ENCODE measurements at places on chromosomes 2 and 18.
A peak's percentile ranks its signal among the peaks of the same experiment; 100 is the strongest.

- no peak overlapping the region for H3K27ac ChIP-seq
- no peak overlapping the region for H3K4me3 ChIP-seq
- no peak for DNase-seq
- peaks cover 19% of the 10 kb centered on the region for H3K4me1 ChIP-seq
Measured at GRCh38 chr2:36060133-36060532, 295.4 kb upstream of the CRIM1 start.

GRCh38 chr2:171836146-171836910 lies 57.7 kb downstream of the SLC25A12 start:
- DNase-seq = no peak
- H3K4me1 ChIP-seq = no peaks in the 10 kb centered on the region
- H3K27me3 ChIP-seq = no peaks in the 10 kb centered on the region

DNA sequence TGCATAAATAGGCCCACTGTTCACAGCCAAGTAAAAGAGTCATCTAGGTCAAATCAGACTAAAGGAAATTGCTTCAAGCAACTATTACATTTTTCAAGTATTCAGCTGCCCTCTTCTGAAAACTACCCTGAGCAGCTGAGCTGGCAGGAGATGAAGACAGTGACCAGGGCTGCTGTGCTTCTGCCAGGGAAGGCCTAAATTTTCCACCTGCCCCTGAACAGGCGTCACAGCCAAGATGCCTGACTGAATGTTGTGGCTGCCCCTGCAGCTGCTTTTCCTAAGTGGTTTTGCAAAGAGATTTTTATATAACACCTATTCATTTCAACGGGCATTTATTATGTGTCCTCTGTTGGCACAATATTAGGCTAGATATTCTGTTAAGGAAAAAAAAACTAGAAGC lies 96.7 kb upstream of the RPE start:
- no peak overlapping the region for H3K4me3 ChIP-seq
- H3K27me3 ChIP-seq = no peaks in the 10 kb centered on the region
- H3K36me3 ChIP-seq = no peaks in the 10 kb centered on the region
- H3K4me1 ChIP-seq = no peaks in the 10 kb centered on the region

GRCh38 chr2:71802556-71802955 lies 345.1 kb downstream of the CYP26B1 start:
- H3K27me3 ChIP-seq = peaks cover 6% of the 10 kb centered on the region
- H3K4me1 ChIP-seq = no peaks in the 10 kb centered on the region
- no peak overlapping the region for H3K4me3 ChIP-seq

DNA sequence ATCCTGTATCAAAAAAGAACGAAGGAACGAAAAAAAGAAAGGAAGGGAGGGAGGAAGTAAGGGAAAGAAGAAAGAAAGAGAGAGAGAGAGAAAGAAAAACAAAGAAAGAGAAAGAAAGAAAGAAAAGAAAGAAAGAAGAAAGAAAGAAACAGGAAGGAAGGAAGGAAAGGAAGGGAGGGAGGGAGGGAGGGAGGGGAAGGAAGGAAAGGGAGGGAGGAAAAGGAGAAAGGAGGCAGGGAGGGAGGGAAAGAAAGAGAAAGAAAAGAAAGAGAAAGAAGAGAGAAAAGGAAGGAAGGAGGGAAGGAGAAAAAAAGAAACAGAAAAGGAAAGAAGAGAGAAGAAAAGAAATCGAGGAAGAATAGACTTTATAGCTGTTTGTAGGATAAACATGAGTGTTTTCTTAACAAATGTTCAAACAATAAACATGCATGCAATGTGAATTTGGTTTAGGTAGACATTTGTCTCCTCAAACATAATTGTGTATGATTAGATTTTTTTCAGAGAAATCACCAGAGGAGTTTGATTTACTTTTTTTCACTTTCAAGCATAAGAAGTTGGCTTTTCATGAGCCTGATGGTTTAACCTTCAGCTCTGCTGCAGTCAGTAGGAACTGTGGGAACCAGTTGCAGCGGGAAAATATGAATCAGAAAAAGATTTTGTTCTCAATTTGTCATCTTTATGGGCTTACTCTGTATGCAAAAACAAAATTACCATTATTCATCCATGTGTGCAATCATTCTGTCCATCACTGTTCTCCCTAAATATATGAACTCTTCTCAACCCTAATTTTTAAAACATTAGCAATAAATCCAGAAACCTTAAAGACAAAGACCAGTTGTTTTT lies 71.6 kb downstream of the PRKRA start:
- H3K4me3 ChIP-seq = no peak overlapping the region
- no peak for DNase-seq
- no peaks in the 10 kb centered on the region for H3K4me1 ChIP-seq
- H3K27me3 ChIP-seq = peaks cover 20% of the 10 kb centered on the region

GRCh38 chr18:68355637-68356036 lies 359.3 kb downstream of the TMX3 start:
- no peak overlapping the region for H3K4me3 ChIP-seq
- no peak overlapping the region for H3K27ac ChIP-seq
- no peaks in the 10 kb centered on the region for H3K4me1 ChIP-seq
- no peaks in the 10 kb centered on the region for H3K27me3 ChIP-seq

DNA sequence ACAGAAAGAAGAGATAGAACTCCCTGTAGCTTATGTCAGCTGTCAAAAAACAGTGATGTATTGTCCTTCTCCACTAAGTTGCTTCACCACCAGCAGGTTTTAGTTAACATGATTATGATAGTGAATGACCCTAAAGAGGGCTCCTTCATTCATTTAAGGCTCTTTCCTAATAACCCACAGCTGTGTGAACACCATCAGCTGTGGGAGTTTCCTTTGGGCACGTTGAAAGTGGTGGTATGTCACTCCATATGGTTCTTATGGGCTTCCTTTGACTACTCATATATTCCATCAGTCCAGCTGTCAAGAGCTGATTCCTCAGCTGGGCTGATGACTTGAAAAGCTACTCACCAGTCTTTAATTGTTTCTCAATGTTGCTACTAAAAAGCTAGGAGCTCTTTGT lies 210.3 kb downstream of the UBE2E3 start:
- H3K4me1 ChIP-seq = no peaks in the 10 kb centered on the region
- no peaks in the 10 kb centered on the region for H3K36me3 ChIP-seq
- no peak overlapping the region for H3K4me3 ChIP-seq
- DNase-seq = no peak
- no peaks in the 10 kb centered on the region for H3K27me3 ChIP-seq
- no peak overlapping the region for H3K27ac ChIP-seq

GRCh38 chr2:216354306-216354705 lies 18.0 kb downstream of the MARCHF4 start:
- H3K4me3 ChIP-seq = no peak overlapping the region
- H3K27ac ChIP-seq = no peak overlapping the region
- peaks cover 8% of the 10 kb centered on the region for H3K27me3 ChIP-seq
- DNase-seq = no peak
- H3K4me1 ChIP-seq = no peaks in the 10 kb centered on the region

GRCh38 chr2:163210430-163210918 lies 371.9 kb upstream of the KCNH7 start:
- no peak overlapping the region for H3K27ac ChIP-seq
- H3K36me3 ChIP-seq = no peaks in the 10 kb centered on the region
- H3K4me1 ChIP-seq = no peaks in the 10 kb centered on the region

- peaks cover 3% of the 10 kb centered on the region for H3K36me3 ChIP-seq
- peaks cover 8% of the 10 kb centered on the region for H3K4me1 ChIP-seq
- peaks cover 15% of the 10 kb centered on the region for H3K27me3 ChIP-seq
- DNase-seq = no peak
- H3K4me3 ChIP-seq = no peak overlapping the region
- H3K27ac ChIP-seq = no peak overlapping the region
Measured at GRCh38 chr2:20584399-20585358, 66.2 kb downstream of the HS1BP3 start.

DNA sequence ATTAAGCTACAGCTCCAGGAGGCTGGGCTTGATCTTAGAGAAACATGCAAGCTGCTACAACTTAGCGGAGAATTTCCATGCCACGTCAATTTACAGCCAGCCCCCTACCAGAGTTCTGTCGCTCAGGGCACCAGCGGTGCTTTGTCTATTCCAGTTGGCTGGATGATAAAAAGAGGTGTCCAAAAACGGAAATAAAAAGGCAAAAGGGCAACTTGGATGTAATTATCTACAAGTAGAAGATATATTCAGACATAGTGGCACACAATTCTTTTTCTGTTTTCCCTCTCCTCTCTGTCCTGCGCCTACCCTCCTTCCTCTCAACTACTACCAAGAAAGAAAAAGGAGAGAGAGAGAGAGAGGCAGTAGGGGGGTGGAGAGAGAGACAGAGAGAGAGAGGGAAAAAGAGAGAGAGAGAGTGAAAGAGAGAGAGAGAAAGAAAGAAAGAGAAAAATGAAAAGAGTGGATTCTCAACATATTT lies 363 bp upstream of the RFTN2 start:
- DNase-seq = no peak
- no peak overlapping the region for H3K4me3 ChIP-seq
- no peaks in the 10 kb centered on the region for H3K36me3 ChIP-seq

DNA sequence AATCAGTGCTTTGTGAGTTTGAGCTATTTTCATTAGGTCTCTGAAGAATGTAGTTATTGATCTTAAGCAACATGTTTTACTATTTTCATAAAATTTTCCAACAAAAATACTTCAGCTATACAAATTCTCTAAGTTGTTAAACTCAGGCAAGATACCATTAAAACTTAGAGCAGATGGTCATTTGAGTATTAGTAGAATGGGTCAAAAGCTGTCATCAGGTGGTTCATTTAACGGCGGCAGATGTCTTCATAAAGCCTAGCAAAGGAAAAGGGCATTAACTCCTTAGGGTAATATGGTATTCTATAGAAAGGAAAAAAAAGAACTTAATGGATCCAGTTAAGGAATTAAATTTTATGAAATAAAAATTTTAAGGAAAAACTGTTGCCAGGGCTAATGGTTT lies 19.2 kb downstream of the MIB1 start:
- no peaks in the 10 kb centered on the region for H3K36me3 ChIP-seq
- H3K27me3 ChIP-seq = no peaks in the 10 kb centered on the region
- no peak overlapping the region for H3K27ac ChIP-seq
- no peak overlapping the region for H3K4me3 ChIP-seq
- DNase-seq = no peak

- peak overlapping the region; percentile 83 for H3K27ac ChIP-seq
- DNase-seq = peak; percentile 24
- no peaks in the 10 kb centered on the region for H3K36me3 ChIP-seq
- H3K4me3 ChIP-seq = no peak overlapping the region
- H3K4me1 ChIP-seq = peaks cover 13% of the 10 kb centered on the region
Measured at GRCh38 chr18:45456090-45457021, 158.9 kb upstream of the SLC14A2 start.

GRCh38 chr2:239752951-239753350 lies 272.2 kb downstream of the NDUFA10 start:
- no peaks in the 10 kb centered on the region for H3K36me3 ChIP-seq
- no peak for DNase-seq
- peaks cover 6% of the 10 kb centered on the region for H3K27me3 ChIP-seq
- H3K4me3 ChIP-seq = no peak overlapping the region
- peaks cover 14% of the 10 kb centered on the region for H3K4me1 ChIP-seq

DNA sequence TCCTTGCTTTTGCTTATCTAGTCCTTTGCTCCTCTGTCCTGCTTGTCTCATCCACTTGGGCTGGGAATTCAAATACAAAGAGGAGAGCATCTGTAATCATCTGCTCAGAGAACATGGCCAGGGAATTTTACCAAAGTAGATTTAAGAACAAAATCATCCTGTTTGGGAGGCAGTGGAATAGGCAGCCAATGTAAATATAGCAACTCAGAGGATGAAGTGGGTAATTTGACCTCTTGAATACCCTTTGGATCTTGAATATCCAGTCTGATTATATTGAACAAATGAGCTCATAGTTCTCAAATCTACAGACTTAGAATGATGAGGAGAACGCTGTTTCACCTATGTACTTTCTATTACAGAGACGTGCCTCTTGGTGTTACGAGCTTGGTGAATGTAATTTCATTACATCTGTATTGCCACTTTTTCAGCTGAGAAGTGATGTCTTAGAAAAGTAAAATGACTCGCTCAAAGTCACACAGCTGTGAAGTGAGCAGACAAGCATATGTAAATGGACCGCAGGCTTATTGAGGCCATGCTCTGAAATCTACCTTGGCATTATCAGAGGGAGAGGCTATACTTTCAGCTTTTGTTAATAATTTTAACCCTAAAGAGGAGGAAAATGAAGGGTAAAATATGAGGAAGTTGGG lies 266.3 kb downstream of the MTX2 start:
- no peak for DNase-seq
- H3K4me3 ChIP-seq = no peak overlapping the region
- peaks cover 43% of the 10 kb centered on the region for H3K27me3 ChIP-seq
- H3K27ac ChIP-seq = no peak overlapping the region
